CD8-positive, alpha-beta T cell (primary cell): ENCODE measurements at places on chromosomes 16 and 17. TPM values are rescaled to one million over a fixed set of nuclear protein-coding genes. Genes with fewer than 3 reads are reported as not detected.

DNA sequence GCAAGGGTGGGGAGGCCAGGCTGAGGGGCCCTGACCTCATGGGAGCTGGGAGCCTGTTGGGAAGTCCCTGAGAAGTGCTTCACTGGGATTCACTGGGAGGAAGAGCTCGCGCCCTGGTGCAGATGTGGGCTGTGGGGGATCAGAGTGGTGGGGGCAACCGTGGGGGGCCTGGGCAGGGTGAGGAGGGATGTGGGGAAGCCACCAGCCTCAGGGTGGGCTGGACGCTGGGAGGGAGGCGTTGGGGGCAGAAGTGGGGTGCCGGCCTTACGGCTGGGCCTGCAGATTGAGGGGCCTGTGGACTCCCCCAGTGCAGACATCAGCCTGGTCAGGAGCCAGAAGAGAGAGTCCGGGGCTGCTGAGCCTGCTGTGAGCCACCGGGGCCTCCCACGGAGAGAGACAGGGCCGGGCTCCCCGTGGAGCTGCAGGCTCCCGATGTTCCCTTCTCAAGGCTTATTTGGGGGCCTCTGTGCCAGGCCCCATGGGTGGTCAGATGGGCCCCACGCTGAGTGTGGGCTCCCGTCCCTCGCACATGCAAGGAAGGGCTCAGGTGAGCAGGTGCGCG lies 7.8 kb downstream of the DPEP1 start:
- no peak for DNase-seq

GRCh38 chr17:63837962-63838600 lies 4.4 kb downstream of the SMARCD2 start:
- no peak for DNase-seq

DNA sequence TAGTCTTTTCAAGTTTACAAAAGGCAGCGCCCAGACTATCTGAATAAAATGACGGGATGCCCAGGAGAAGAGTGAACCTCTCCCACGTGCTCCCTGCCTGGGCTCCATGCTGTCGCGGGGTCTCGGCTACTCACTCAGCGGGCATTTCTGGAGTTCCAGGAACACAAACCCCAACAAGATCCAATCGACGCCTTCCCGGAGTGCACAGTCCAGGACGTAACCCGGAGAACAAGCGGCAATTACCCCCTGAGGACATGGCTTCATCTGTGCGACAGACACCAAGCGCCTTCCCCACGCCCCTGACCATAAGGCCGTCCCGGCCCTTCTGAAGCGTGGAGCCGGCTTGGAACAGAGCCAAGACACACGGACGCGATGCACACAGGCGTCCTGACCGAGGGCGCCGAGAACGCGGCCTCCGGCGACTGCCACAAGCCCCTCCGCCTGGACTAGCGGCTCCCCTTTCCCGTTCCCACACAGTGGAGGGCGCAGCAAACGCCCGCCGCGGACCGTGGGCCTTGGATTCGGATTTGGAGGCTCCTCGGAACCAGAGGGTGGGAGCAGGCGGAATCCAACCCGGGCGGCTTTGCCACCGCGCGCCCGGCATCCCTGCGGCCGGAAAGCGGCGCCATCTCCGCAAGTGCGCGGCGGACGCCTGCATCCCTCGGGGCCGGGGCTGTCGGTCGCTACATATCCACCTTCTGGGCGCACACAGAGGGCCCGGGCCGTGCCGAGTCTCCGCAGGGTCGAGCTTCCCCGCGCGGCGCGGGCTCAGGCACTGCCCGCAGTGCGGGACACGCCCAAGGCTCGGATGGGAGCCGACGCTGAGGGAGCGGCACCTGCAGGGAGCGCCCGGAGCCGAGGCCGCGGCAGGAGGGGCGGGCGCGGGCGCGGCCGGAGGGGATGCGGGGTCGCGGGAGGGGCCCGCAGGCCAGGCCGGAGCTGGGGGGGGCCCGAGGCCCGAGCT lies 725 bp downstream of the ABCA3 start:
- DNase-seq, result no peak

DNA sequence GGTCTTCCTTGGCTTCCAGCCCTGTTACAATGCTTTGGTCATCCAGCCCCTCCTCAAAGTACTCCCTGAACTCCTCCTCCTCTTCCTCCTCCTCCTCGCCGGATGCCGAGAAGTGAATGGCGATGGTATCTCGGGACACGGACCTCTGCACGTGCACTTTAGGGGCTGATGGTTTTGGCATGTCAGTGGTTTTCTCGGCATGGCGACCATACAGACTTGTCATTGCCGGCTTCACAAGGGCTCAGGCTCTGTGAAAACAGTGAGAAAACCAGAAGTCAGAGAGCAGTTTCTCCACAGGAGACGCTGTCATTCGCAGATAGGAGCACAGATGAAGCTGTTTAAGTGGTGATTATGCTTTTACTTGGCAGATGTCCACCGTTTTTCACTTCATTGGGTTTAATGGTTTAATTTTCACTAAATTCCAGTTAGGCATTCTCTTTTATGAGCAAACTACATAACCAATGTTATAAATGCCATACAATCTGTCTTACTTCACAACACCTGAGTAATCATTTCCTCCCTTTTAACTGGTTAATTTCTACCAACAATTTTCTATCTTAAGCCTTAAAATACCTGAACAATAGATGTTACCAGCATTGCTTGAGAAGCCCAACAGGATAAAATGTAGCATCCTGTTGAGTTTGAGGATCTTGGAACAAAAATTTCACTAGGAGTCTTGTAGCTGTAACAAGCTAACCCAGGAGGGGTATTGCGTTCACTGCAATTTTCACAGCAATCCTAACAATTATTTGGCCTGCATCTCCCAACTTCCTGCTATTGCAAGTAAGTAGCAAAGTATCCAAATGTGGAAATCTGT lies 48.9 kb downstream of the TEX2 start:
- no peak for DNase-seq

GRCh38 chr17:61389670-61390478 lies 9.8 kb upstream of the TBX2 start:
- no peak for DNase-seq

DNA sequence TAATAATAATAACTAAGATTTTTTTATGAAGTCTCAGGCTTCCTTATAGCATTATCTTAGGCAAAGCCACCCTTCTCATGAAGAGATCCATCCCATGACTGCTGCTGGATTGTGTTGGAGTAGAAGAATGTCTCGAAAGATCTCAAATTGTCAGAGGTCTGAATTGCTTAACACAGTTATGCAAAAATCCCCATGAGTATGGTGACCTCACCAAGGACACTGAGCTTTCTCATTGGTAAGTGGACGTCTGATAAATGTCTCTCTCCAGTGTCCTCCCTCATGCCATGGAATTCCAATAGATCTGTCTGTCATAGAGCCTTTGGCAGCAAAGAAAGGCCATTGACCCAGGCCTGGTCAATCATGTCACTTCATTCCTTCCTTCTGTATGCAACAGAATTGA lies 264.5 kb downstream of the CDH11 start:
- no peak for DNase-seq

DNA sequence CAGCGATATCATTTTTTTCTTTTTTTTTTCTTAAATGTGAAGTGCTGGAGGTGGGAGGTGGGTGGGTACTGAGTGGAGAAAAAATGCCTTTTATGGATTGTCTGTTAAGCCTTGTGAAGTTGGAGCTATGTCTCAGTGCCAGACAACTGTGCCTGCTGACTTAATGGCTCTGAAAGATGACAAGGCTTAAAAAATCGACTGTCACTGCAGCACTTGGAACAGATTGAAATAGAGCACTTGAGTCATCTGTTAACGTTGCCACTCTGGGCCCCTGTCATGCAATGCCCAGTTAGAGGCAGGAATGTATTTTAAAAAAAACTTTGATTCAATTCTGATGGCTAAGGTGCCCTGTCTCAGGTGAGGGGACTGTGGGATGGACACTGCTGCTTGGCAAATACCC lies 108.2 kb upstream of the HS3ST2 start:
- DNase-seq, result no peak

- DNase-seq, result no peak
Measured at GRCh38 chr17:42975265-42975664, 4.6 kb downstream of the PTGES3L start.

DNA sequence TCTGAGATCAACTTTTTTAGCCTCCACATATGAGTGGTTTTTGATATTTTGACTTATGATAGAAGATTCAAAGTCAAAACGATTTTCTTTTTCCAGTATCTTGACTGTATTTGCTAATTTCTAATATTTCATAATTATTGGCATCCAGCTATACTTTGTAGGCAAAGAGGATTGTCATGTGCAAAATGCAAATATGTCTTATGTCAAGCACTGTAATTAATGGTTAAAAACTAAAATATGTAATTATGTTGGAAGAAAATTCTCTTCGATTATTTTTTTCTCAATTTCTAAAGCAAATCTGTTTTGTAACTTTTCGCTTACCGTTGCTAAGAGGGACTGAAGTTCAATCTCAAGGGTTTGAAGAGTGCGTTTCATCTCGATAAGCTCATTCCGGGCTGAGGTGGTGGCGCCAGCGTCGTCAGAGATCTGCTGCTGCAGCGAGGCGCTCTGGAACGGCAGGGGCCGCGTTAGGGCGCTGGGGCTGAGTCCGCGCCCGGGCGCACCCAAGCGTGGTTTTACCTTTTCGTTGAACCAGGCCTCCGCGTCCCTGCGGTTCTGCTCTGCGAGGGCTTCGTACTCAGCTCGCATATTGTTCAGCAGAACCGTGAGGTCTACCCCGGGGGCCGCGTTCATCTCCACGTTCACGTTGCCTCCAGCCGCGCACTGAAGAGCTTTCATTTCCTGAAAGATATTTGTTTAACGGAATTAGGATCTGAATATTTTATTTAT lies 3.0 kb downstream of the KRT27 start:
- no peak for DNase-seq

GRCh38 chr16:53773150-53773846 lies 69.3 kb downstream of the FTO start:
- no peak for DNase-seq

DNA sequence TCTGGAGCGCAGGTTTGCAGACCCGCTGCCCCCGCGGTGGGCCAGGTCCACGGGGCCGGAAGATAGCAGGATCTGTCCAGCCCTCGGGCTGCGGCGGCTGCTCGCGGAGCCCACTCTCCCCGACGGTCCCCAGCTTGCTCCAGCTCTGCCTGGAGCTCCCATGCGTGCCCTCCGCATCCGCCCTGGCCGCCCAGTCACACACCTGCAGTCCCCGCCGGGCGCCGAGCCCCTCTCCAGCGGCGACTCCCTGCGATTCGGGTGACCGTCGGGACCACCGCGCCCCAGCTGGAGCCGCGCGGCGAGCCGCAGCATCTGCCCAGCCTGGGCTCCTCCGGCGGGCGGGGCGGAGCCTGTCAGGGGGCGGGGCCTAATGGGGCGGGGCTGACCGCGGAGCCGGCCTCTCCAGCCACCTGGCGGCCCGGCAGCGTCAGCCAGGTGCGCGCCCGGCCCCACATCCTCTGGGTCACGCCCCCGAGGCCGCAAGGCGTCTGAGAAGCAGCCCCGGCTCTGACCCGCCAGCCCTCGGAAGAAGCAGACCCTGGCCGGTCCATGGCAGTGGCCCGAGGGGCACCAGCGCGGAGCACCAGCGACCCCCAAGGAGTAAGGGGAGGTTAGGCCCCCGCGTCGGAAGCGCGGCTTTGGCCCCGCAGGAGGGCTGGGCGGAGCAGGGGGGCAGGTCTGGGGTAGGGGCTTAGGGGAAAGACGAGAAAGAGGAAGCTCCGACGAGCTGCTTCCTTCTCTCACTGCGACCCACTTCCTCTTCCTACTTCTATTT lies at the start of gene PIK3R5:
TSS of gene PIK3R5 (minus strand) at position 314 of the 775 bp plus-strand sequence. CDS start 54,213 bp downstream, outside the sequence.
- DNase-seq, result peak; percentile 91

- no peak for DNase-seq
Measured at GRCh38 chr17:73118139-73118538, 25.7 kb upstream of the SLC39A11 start.

DNA sequence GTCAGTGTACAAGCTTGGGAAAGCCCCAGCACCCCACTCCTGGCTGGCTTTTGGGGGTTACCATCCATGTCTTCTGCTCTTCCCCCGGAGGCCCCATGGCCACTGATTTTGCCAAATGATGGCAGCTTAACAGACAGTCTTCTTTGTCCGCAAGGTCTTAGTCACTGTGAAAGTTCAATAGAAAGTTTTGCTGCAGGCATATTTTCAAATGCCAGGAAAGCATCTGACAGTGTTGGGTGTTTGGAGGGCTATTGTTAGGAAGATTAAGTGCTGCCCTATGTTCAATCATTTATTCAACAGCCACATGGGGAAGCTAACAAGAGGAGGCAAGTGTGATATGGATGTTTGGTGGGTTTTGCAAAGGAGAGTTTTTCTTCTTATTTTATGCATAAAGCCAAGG lies 122.4 kb downstream of the TOX3 start:
- no peak for DNase-seq

GRCh38 chr16:9713907-9714306 lies 468.3 kb downstream of the GRIN2A start:
- no peak for DNase-seq

DNA sequence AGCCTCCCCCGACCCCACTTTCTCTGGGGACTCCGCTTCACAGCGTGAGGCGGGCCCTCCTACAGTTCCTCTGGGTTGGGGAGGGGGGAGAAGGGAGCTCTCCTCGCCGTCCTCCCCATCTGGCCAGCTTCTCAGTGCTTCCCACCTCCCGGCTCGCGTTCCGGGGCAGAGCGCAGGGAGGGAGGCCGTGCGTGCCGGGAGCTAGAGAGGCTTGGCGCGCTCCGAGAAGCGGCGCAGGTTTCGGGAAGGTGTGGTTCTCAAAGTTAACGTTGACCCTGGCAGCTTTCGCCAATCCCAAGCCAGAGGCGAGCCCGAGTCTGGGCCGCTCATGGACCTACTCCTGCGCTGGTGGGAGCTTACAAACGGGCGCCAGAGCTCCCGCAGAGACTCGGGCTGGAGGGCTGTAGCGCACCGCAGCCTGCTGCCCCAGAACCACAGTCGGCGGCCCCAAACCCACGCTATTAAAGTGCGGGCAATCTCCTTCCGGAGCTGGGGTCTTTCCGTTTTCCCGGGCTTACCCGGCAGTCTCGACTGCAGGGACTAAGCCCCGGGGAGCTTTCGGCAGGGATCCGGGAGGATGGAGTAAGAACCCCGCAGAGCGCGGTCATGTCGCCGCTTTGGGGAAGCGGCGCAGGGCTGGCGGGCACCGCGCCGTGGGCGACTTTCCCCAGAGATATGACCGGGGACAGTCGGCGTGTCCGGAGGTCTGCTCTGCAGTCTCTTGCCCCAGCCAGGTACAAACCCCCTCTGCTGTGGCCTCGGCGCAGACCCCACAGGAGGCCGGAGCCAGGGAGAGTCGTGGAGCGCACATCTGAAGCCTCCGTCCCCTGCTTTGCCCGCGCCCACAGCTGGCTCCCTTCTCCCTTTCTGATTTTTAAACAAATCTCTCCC lies 787 bp downstream of the CDH11 start:
- no peak for DNase-seq

- DNase-seq, result peak; percentile 76
Measured at GRCh38 chr16:80569440-80570105, 28.8 kb downstream of the DYNLRB2 start.

GRCh38 chr16:30004424-30004776 lies 6.4 kb downstream of the DOC2A start:
- no peak for DNase-seq

GRCh38 chr17:43434902-43435319 lies 36.1 kb downstream of the ARL4D start:
- DNase-seq, result no peak

WIPF2 gene
- 26.8 TPM for total RNA-seq

TPSD1 gene
- total RNA-seq, result not detected

PRSS8 gene
- total RNA-seq, result not detected

KRTAP4-1 gene
- not detected for total RNA-seq
